ENCODE measurements at places on chromosomes 2 and 18.

DNA sequence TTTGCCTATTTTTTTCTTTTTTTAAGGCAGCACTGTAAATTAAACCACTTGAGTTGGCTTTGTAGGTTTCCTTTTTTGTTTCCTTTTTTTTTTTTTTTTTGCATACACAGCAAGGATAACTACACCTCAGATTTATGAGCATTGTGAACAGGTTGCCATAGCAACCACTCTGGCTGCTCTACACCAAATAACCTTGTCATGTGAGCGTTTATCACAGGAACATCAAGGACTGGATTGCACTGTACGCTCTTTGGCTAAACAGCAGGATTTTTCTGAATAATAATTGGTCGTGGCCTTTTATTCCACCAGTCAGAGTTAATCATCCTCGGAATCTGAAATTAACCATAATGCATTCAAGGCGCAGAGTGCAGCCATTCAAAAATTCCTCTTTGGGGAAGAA is 199.1 kb upstream of the SLC14A2 start:
- no peak for DNase-seq

- DNase-seq: no peak
These were observed 34.0 kb upstream of the TMEM178A start for GRCh38 chr2:39631718-39632117.

GRCh38 chr2:19649785-19650380 is 251.9 kb downstream of the TTC32 start:
- no peak for DNase-seq

GRCh38 chr18:9221040-9221439 is 84.5 kb downstream of the ANKRD12 start:
- DNase-seq: no peak

- no peak for DNase-seq
These were observed 852.9 kb downstream of the DCDC2C start for GRCh38 chr2:4556135-4556896.

- no peak for DNase-seq
These were observed 551.7 kb downstream of the SATB2 start for GRCh38 chr2:198905881-198906612.

DNA sequence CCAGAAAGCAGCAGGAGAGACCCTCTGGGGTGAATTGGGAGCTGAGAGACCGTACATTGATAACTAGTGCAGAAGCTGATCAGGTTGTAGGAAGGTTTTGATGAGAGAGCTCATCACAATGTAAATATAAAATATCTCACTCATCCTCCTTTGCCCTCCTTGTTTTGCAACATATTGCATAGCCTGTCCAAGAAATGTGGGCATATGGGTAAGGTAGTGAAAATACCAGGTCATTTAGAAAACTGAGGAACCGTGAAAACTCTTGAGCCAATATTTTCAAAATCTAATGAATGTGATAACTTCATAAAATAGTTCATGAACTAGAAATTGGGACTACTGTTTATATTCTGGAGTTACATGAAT is 31.4 kb downstream of the C18orf54 start:
- no peak for DNase-seq

GRCh38 chr2:39666491-39667101 is 879 bp downstream of the TMEM178A start:
- no peak for DNase-seq

GRCh38 chr2:217047631-217048030 is 187.8 kb upstream of the TNP1 start:
- DNase-seq: no peak

GRCh38 chr2:12761104-12761503 is 44.4 kb downstream of the TRIB2 start:
- no peak for DNase-seq

DNA sequence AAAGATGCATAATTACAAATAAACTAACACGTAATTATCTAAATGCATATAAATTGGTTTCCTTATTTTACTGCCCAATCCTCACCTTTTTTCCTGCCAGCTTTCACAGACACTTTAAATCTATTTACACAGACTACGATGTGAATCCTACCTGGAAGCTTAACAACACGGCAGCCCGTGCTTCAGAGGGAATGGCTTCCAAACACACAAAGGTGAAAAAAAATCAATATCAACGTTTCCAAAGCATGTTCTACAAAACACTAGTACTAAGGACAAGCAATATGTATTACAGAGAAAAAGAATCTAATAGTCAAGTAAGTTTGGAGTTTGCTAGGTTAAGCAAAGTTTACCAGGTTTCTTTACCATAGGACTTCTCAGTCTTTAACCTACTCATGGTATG is 4.4 kb downstream of the MAP4K3 start:
- no peak for DNase-seq

- DNase-seq: no peak
These were observed 3.0 kb upstream of the TTC27 start for GRCh38 chr2:32624812-32625211.

DNA sequence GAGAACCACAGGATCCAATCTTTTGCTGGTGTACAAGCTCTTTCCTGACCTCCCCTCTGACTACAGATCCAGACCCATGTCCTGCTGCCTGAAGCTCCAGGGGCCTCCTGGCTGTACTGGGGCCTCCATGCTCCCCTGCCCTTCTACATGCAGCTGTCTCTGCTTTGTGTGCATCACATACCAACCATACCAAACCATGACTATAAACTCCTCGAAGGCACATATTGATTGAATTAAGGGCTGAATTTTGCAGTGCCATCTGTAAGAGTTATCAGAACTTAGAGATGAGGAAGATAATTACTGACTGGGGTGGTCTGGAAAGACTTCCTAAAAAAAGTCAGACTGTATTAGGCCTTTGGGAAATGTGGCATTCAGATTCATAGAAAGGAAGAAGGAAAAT is 139.9 kb upstream of the CXCR4 start:
- DNase-seq: no peak

All from stimulated activated CD4-positive, alpha-beta T cell treated with anti-CD3 and anti-CD28 coated beads, Interleukin-2, amount 100 ng/mL, for 4 hours (primary cell).